ENCODE measurements at places on chromosomes 11 and 22.

- peak; percentile 38 for DNase-seq
These were observed at the start of gene MORC2 for GRCh38 chr22:30968015-30968923. MORC2 (minus strand) TSS chr22:30968774; CDS start chr22:30967889, 885 bp downstream.

DNA sequence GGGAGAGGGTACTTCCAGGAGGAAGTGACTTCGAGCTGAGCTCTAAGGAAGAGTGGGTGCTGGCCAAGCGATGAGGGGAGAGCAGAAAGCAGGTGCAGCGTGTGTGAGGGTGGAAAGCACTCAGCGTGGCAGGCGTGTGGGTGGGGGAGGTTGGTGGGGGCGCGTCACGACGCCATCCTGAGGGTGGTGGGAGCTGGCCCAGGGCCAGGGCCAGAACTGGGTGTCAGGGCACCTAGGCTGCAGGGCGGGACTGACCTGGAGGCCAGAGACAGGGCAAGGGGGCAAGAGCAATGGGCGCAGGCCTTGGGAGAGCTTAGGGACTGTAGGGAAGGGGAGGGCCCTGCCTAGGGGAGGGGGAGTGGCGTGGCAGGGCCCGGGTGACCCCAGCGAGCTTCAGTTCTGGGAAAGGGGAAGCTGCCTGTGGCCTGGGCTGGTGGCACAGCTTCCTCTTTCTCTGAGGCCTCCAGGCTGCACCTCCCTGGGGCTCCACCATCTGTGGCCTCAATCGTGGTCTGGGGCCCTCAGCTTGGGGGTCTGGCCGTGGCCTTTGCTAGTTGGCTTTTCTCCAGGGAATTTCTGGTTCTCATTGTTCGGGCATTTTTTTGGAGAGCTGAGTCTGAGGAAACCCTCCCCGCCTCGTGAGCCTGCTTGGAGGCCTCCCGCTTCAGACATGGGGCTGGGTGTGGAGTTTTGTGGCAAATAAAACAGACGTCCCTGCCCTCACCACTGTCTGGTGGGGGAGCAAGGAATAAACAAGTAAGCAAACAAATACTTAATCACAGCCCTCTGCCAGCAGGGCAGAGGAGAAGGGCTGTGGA is 8.9 kb downstream of the RELT start:
- no peak for DNase-seq

GRCh38 chr22:27627901-27628300 is 173.7 kb downstream of the MN1 start:
- no peak for DNase-seq

GRCh38 chr11:123945132-123945531 is 1.5 kb upstream of the OR6T1 start:
- no peak for DNase-seq

Data from astrocyte (in vitro differentiated cells and primary cell).